ENCODE measurements at places on chromosomes 4 and X.
A peak's percentile ranks its signal among the peaks of the same experiment; 100 is the strongest.

- DNase-seq, result no peak
Measured at GRCh38 chr4:8240211-8241041, 29.1 kb upstream of the HTRA3 start.

- DNase-seq, result peak; percentile 43
Measured at GRCh38 chrX:63513825-63514568, 162.9 kb upstream of the SPIN4 start.

- DNase-seq, result no peak
Measured at GRCh38 chr4:26131711-26132110, 189.1 kb upstream of the RBPJ start.

- DNase-seq, result no peak
Measured at GRCh38 chr4:180860089-180860720, 1383.0 kb upstream of the TENM3 start.

DNA sequence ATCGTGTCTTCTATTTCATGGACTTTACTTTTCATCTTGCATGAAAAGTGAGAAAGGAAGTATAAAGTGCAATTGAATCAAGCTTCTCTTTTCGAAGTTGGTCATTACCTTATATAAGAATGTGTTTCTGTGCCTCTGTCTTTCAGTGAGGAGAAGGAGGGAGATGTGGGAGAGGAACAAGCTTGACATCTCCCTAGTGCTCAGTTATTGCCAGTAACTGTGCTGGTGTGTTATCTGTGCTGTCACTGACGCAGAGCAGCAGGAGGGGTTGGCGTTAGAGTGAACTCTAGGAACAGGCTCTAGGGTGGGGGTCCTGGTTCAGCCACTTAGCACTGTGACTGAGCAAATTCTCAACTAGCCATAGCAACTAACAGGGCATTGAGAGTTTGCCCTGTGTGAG lies 34.0 kb upstream of the TBC1D9 start:
- DNase-seq, result no peak

GRCh38 chr4:107210450-107211239 lies 174.5 kb upstream of the DKK2 start:
- no peak for DNase-seq

GRCh38 chr4:20682853-20683252 lies 17.4 kb upstream of the PACRGL start:
- no peak for DNase-seq

DNA sequence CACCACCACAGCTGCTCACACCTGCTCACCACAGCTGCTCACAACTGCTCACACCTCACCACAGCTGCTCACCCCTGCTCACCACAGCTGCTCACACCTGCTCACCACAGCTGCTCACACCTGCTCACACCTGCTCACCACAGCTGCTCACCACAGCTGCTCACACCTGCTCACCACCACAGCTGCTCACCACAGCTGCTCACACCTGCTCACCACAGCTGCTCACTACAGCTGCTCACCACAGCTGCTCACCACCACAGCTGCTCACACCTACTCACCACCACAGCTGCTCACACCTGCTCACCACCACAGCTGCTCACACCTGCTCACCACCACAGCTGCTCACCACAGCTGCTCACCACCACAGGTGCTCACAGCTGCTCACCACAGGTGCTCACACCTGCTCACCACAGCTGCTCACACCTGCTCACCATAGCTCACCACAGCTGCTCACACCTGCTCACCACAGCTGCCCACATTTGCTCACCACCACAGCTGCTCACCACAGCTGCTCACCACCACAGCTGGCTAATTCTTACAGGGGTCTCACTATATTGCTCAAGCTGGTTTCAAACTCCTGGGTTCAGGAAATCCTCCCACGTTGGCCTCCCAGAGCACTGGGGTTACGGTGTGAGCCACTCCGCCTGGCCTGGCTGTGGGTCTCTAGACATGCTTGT lies 30.4 kb upstream of the CPLX1 start:
- DNase-seq, result no peak
